ENCODE measurements at places on chromosomes 11 and 22. TPM values are rescaled to one million over a fixed set of nuclear protein-coding genes. Genes with fewer than 3 reads are reported as not detected.

The ANO9 gene
- total RNA-seq, result not detected

The MTNR1B gene
- total RNA-seq, result not detected

The MAFF gene
- total RNA-seq, result 31.7 TPM

The LRP5 gene
- total RNA-seq, result 17.2 TPM

The OR4C46 gene
- not detected for total RNA-seq

The APOBEC3A gene
- total RNA-seq, result not detected

The MDK gene
- 184 TPM for total RNA-seq

The COPB1 gene
- total RNA-seq, result 232 TPM

The SLC17A6 gene
- total RNA-seq, result not detected

The ADM gene
- total RNA-seq, result 164 TPM

The ACRV1 gene
- not detected for total RNA-seq

- peak; percentile 52 for DNase-seq
These were observed 18.5 kb downstream of the GRK3 start for GRCh38 chr22:25582946-25583345.

- DNase-seq, result peak; percentile 61
These were observed 3.6 kb upstream of the IGF2 start for GRCh38 chr11:2142762-2143202.

DNA sequence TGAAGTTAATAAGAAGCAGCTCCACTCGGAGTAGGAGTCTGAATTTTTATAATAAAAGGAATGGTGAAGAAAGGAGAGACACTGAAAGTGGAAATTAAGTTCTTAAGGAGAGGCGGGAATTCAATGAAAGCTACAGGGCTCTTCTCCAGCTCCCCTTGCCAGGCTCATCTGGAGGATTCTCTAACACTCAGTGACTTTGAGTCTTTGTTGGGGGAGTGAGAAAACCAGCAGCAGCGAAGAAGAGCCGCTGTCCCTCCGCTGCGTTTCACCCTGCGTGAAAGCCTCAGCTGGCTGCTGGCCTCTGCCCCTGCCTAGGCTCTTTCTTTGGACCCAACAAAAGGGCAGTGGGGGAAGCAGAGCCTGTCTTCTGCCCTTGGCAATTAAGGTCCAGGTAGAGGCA lies 113.0 kb downstream of the NTM start:
- DNase-seq, result no peak

- no peak for DNase-seq
These were observed 20.6 kb downstream of the MUC5AC start for GRCh38 chr11:1178201-1178885.

DNA sequence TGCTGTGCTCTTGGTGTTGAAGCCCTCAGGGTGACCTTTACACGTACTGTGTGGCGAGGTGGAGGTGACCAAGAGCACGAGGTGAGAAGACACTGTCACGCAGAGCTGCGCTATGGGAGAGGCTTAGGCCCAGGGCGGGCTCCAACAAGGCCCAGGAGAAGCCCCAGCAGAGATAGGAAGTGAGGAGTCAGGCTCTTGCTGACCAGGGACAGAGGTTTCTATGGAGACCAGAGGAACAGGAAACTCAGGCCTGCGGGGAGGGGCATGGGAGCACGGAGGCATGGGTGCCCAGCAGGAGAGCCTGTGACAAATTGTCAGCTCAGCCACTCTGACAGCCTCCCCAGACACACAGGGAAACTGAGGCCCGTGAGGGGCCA lies 15.8 kb downstream of the DGKZ start:
- peak; percentile 90 for DNase-seq

DNA sequence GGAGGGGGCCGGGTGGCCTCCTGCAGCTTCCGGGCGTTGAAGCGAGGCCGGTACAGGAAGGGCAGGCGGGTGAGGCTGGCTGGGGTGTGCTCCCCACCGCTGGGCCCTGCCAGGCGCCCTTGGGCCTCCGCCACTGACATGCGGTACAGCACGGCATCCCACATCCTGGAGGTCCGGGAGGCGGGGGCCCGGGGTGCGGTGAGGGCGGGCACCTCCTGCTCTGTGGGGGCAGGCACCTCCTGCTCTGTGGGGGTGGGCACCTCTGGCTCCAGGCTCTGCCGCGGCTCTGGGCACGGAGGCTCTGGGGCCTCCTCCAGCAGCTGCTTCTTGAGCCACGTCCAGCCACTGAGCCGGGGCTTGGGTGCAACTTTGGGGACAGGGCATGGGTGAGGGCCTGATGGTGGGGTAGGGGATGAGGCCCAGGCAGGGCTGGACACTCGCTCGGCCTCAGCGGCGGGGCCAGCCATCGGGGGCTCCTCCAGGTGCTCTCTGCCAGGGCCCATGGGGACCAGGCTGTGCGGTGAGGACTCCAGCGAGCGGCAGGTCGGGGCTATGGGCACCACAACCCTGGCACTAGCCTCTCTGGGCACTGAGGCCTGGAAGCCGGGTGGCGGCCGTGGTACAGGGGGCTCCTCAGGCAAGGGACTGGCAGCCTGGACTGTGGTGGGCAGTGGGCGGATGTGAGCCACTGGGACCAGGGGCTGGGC lies 2.3 kb downstream of the PRR33 start:
- DNase-seq, result no peak

DNA sequence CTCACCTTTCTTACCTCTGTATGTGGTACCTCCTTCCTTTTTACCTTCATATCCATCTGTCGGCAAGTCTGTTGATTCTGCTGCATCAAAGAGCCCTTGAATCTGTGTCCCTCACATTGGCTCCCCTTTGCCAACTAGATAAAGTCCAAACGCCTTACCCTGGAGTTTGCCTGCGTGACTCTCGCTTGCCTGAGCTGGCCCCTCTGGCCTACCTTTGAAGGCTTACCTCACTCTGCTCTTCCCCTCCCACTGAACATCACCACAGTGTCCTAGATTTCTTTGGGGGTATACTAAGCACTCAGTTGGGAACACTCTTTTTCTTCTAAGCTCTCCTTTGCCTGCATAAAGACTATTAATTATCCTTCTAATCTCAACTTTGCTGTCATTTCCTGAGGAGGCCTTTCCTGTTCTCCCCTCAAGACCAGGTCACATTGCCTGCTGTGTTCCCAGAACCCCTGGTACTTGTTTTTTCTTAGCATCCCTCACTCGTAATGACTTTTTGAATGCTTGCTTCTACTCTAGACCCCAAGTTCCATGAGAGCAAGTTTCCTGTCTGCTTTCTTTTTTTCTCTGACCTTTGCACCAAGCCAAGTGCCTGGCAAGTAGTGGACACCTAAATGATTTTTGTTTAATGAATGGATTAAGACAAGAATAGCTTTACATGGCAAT lies 67.8 kb upstream of the ADORA2A start:
- DNase-seq, result no peak

DNA sequence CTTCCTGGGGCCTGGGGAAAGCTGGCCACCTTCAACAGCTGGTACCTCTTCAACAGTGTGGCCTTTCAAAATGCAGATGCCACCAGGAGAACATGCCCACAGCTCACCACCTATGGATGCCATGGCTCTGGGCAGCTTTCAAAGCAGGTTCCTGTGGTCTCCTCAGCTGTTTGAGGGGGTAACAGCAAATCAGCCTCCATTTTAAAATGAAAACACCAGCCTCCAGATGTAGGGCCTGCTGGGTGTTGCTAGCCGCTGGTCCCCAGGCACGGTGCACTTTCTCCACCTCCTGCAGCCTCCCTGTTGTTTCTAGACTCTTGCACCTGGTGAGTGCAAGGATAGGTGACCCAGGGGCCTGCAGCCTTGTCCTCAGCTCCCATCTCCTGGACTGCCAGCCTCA lies 10.0 kb downstream of the CDPF1 start:
- no peak for DNase-seq

DNA sequence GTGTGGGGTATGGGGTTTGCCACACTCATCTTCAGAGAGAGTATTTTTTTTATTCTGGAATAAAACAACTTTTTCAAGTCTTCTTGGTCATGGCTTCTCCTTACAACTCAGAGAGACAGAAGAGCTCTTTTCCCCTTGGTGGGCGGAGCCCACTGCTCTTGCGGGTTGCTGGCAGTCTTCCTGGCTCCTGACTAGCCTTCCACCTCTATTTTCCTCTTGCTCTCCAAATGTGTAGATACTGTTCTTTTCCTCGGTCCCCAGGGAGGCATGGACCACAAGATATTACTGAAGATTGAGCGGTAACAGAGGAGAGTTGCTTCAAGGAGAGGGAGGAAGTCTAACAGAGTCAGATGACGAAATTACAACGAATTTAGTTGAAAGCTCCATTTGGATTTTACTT lies 210.6 kb downstream of the NTM start:
- DNase-seq, result no peak

- peak; percentile 16 for DNase-seq
These were observed 40.3 kb upstream of the TSKU start for GRCh38 chr11:76742902-76743301.

GRCh38 chr11:129951866-129952262 lies 50.8 kb downstream of the PRDM10 start:
- DNase-seq, result no peak

DNA sequence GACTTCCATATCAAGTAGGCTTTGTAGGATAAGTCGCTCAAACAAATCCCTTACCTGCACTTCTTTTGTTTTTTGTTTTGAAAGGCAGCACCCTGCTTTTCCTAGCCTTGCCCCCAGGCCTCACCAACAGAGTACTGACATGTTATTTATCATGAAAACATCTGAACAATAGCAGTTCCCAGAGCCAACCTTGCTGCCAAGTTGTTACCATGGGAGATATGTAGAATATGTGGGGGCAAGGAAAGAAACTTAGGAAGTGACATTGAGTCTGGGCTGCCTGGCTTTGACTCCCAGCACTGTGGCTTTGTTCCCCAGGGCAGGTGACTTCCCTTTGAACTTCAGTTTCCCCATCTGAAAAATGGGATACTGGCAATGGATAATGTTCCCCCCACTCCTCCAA lies 53.4 kb upstream of the CRYBB3 start:
- DNase-seq, result no peak

- DNase-seq, result no peak
These were observed 74.8 kb downstream of the APOL5 start for GRCh38 chr22:35792506-35792905.

DNA sequence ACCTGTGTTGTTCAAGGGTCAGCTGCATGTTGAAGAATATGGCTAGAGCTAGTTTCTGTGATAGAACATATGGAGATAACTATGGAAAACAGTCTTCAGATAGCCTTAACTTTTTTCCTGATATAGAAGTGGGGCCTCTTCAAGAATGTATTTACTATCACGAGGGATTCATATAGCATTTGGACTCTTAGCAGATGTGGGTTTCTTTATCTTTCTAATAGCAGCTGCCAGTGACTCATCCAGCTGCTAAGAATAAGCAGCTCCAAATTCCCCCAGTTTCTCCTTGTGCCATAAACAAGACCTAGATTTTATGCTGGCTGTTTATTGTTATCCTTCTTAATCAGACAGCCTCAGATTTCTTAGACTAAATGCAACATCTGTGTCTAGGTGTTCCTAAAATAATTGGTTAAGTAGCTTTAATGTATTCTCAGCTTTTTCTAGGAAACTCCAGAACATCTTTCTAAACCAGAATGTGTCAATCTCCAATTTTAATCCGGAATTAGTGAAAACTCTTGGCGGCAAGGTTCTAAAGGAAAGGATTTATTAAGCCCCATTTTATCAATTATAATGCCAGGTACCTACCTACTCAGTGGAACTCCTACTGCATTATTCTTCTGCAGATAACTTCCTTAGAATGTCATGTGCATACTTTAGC lies 119.8 kb downstream of the CSTPP1 start:
- DNase-seq, result peak; percentile 66

DNA sequence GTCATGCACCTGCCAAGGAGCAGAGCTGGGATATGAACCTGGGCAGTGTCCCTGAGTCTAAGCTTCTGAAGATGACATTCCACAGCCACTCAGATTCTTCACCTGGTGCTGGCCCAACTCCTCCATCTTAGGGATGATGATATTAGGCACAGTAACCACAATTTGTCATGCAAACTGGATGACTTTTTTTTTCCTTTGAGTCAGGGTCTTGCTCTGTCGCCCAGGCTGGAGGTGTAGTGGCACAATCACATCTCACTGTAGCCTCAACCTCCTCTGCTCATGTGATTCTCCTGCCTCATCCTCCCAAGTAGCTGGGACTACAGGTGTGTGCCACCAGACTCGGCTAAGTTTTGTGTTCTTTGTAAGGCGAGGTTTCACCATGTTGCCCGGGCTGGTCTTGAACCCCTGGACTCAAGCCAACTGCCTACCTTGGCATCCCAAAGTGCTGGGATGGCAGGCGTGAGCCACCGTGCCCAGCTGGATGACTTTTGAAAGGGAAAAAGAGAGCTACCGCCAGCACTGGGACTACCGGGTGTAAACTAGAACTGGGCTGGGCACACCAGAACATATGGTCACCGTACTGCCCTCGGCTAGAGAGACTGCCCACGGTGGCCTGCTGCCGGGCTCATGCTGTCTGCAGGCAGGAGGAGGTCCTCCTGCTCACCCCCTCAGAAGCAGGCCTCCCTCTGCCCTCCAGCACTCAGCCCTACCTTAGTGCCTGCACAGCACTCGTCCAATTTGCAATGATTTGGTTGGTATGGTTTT lies 77.7 kb downstream of the NAT10 start:
- DNase-seq, result no peak

DNA sequence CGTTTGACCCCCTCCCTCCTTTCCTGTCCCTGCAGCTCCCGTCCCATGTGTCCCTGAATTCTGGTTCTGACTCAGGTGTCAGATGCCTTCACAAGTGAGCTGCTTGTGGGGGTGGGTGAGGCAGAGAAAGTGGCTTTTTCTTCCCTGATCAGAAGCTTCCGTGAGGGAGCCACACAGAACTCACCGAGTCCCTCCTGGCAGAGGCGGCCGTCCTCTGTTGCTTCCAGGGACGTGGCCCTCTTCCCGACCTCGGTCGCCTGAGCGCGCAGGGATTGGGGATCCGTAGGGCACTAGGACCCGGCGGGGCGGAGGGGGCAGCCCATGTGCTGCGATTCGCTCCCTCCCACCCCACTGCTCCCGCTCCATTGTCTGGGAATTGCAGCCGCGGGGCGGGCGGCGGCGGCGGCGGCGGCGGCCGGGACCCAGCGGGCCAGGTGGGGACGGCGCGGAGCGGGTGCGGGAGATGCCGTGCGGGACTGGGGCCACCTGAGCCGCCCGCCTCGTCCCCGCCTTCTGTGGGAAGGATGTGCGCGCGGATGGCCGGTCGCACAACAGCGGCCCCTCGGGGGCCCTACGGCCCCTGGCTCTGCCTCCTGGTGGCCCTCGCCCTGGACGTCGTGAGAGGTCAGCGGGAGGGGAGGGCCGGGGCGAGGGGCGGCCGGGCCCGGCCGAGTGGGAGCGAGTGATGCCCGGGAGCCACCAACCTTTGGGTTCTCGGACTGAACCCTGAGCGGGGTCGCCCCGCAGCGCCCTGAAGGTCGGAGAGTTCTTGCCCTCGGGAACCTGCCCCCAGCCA lies at the start of gene TMEM132A:
TMEM132A (plus strand) TSS at position 351 of the 796 bp plus-strand sequence; CDS start at position 525, 174 bp downstream.
- DNase-seq, result peak; percentile 63

All from LHCN-M2 (cell line).